ENCODE measurements at places on chromosomes 12 and 14. TPM values are rescaled to one million over a fixed set of nuclear protein-coding genes. Genes with fewer than 3 reads are reported as not detected.

GRCh38 chr12:102461501-102461900 lies 18.9 kb downstream of the IGF1 start:
- DNase-seq = no peak

GRCh38 chr12:31742891-31743290 lies 14.1 kb upstream of the AMN1 start:
- DNase-seq = no peak

DNA sequence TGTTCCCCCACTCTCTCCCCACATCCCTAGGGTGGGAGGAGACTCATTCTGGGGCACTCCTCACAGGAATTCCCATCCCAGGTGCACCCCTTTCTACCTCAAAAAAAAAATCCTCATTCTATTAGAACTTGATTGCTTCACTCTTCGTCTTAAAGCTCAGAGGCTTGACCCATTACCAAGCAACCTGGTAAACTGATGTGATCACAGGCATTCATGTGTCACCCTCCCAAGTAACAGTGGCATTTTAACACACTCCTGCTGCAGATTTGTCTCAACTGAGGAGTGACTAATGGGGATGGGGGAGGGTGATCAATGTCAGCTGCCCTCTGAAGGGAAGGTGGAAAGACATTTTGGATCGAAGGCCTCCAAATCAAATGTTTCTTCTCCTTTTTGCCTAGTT lies 78.1 kb upstream of the PTHLH start:
- DNase-seq = no peak

DNA sequence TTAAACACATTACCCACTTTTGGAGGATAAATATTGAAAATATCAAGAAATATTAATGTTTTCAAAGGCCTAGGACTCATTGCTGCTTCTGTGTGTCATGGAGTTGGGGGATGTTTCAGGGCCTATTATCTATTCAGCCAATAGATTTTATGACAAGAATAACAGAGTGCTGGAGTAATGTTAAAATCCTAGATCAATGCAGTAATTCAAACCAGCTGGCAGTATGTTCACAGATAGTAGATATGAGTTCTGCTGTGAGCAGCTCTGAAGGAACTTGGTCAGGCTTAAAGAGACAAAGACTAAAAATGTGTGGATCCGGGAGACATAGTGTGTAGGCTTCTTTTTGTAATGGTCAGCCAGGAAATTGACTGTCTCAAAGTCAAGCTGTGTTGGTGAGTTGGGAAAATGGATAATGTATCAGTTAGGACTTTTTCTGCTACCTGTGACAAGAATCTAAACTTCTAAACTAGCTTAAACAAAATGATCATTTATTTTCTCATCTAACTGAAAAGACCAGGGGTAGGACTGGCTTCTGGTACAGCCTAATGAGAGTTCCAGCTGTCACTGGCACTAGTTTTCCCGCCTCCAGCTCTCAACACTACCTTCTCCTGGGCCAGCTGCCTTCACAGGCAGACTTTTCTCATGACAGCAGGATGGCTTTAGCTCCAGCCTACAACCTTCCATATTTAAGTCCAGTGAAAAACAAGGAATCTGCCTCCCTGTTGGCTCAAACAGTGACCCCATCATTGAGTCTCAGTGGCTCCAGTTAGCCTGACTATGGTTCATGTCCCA lies 16.3 kb upstream of the POLR3B start:
- no peak for DNase-seq

GRCh38 chr14:56284641-56285040 lies 166.4 kb downstream of the PELI2 start:
- DNase-seq = no peak

DNA sequence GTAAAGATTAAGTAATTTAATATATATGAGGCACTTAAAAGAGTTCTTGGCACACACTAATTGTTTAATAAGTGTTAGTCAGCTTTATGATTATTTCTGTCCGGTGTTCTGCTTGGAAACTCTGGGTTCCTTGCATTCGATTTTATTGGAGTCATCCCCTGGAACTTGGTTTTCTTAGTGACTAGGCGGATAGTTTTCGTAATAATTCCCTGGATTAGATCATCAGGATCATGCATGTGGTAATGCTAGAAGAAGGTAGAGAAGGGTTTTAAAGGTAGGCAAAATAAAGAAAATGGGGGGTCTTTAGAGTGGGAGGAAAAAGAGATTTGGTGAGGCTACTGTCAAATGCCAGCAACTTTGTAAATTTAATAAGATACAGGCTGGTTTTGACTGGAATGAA lies 88.4 kb downstream of the MYF5 start:
- no peak for DNase-seq

- DNase-seq = no peak
Observed at GRCh38 chr12:82523996-82524395, 162.7 kb upstream of the TMTC2 start.

DNA sequence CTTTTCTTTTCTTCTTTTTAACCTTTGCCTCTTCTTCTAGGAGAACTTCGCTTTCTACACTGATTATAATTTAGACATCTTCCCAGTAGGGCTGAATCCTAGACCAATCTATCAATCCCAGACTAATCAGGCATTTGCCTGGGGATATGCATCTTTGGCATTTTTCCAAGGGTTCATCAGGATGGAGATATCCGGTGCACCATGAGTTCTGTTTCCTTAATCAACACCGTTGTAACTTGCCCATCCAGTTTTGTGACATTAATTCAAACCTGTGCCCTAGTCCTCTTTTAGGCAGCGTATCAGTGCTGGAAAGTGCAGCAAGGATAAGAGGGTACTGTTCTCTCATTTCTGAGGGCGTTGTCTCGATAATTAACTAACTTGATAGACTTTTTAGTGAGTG lies 617 bp upstream of the MGP start:
- DNase-seq = no peak

- DNase-seq = no peak
Observed at GRCh38 chr12:28770322-28770721, 378.8 kb upstream of the FAR2 start.

GRCh38 chr14:58099682-58100081 lies 52.3 kb downstream of the ARMH4 start:
- DNase-seq = no peak

SLC16A7 gene
- 28.9 TPM for total RNA-seq

NCAPD2 gene
- total RNA-seq = 18.5 TPM

TCL1B gene
- total RNA-seq = not detected

CCDC175 gene
- not detected for total RNA-seq

RPS29 gene
- 5,167 TPM for total RNA-seq

SLC17A8 gene
- not detected for total RNA-seq

Data from lower leg skin (tissue), 4 donors.